Activated T-cell treated with anti-CD3 and anti-CD28 coated beads, Interleukin-2, amount 50 U/mL, for 4 hours (primary cell): ENCODE measurements at places on chromosomes 7 and 10. TPM values are rescaled to one million over a fixed set of nuclear protein-coding genes. Genes with fewer than 3 reads are reported as not detected.

The C10orf105 gene
- total RNA-seq = 0.28 TPM

The CTAGE15 gene
- 0.63 TPM for total RNA-seq

The HK1 gene
- 147 TPM for total RNA-seq

The POLR2J2 gene
- 6.1 TPM for total RNA-seq

The GJD4 gene
- not detected for total RNA-seq

The DKK1 gene
- total RNA-seq = 0.30 TPM

The RARRES2 gene
- total RNA-seq = 1.3 TPM

The IDI2 gene
- total RNA-seq = not detected

The CCDC146 gene
- 0.24 TPM for total RNA-seq

The ERLIN1 gene
- total RNA-seq = 20.3 TPM

The CAMK1D gene
- total RNA-seq = 6.3 TPM

The FAM237B gene
- not detected for total RNA-seq

The ALOX5 gene
- 0.69 TPM for total RNA-seq

The IRF5 gene
- total RNA-seq = 8.4 TPM

The LIPJ gene
- not detected for total RNA-seq

The NMT2 gene
- total RNA-seq = 7.6 TPM

The KLF14 gene
- not detected for total RNA-seq

The MPP7 gene
- 3.2 TPM for total RNA-seq

The CNPY1 gene
- not detected for total RNA-seq

The SPAM1 gene
- not detected for total RNA-seq

The GIMAP6 gene
- total RNA-seq = 18.1 TPM

The MRLN gene
- total RNA-seq = not detected

The GNAT3 gene
- total RNA-seq = not detected

The LBX1 gene
- total RNA-seq = not detected

The MMD2 gene
- total RNA-seq = not detected

The STAMBPL1 gene
- total RNA-seq = 15.1 TPM

The PTPRN2 gene
- 0.66 TPM for total RNA-seq

The DHTKD1 gene
- 7.4 TPM for total RNA-seq

The KCNMA1 gene
- 0.18 TPM for total RNA-seq

The FAM131B gene
- 0.43 TPM for total RNA-seq

The STEAP1 gene
- total RNA-seq = 0.66 TPM

The RAMP3 gene
- not detected for total RNA-seq

The DDC gene
- total RNA-seq = 0.38 TPM

The PLAC9 gene
- total RNA-seq = not detected
